ENCODE measurements at places on chromosomes 5 and 9.

DNA sequence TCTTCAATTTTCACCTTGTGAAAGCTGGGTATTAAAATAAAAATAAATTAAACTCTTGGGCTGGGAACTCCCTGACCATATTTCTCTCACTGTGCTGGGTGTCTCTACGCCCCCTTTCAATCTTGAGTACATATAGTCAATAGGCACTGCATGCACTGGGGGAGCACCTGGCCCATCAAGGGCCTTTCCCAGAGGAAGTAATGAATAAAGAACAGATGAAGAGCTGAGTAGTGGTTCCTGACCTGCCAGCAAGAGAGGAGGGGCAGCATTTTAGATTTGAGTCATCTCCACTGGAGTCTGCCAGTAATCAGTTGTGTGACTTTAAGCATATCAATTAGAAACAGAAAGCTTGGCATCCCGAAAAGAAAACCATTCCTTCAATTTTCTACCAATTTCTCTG lies 6.2 kb downstream of the MAPKAP1 start:
- DNase-seq = peak; percentile 18

- no peak for DNase-seq
These were observed 74.0 kb upstream of the RXRA start for GRCh38 chr9:134252084-134252830.

GRCh38 chr5:52682492-52682891 lies 105.2 kb upstream of the ITGA1 start:
- DNase-seq = no peak

GRCh38 chr9:130347931-130348330 lies 82.4 kb downstream of the HMCN2 start:
- DNase-seq = no peak

DNA sequence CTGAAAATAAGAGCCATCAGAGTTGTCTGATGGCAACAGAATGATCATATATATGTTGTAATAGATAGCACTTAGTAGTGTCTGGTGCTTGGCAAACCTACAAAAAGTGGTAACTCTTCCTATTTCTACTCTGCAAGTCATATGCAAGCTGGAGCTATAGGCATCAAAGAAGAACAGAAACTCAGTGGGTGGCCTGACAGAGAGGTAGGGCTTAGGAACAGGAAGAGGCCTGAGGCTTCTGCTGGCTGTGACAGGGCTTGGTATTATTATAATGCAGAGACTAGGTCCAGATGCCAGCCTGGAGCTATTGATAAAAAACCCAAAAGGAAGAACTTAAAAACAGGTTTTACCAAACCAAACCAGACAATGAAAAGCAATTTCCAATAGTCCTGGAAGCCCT lies 4.4 kb upstream of the DIAPH1 start:
- DNase-seq = no peak

DNA sequence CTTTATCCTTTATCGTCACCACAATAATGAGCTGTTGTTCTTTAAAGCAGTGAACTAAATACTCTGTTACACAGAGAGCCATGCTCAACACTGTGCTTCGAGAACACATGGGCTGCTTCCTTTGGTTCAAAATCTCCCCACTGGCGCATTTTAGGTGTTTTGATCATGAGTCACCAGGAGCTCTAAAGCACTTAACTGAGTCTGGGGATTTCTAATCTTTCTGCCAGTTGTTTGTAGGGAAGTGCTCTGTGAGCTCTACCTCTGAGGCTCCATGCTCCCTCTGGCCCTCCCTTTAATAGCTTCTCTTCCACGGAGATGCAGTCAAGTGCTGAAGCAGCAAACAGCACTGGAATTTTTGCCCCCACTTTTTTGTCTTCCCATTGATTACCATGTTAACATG lies 17.0 kb downstream of the ERAP2 start:
- DNase-seq = no peak

DNA sequence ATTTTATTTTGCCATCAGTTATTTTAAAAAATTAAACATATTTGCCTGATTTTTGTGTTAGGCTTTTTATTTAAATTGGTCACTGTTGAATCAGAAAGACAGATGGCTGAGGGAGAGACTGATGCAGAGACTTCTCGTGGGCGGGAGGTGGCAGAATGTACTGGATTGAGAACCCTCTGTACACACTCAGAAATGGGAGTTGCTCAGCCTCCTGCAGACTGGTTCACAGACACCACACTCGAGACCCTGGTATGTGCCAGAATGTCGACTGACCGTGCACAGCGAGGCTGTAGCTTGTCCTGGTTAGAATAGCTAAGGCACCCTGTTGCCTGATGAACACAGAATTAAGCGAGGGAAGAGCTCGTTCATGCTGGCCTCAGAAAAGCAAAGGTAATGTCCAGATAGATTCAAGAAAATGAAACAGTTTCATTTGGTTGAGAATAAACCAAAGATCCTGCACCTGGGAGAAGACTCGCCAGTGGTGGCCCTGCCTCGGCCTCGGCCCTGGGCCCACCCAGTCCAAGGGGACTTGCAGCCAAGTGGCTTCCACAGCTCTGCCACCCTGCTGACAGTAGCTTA lies 71.3 kb upstream of the OTULINL start:
- no peak for DNase-seq

DNA sequence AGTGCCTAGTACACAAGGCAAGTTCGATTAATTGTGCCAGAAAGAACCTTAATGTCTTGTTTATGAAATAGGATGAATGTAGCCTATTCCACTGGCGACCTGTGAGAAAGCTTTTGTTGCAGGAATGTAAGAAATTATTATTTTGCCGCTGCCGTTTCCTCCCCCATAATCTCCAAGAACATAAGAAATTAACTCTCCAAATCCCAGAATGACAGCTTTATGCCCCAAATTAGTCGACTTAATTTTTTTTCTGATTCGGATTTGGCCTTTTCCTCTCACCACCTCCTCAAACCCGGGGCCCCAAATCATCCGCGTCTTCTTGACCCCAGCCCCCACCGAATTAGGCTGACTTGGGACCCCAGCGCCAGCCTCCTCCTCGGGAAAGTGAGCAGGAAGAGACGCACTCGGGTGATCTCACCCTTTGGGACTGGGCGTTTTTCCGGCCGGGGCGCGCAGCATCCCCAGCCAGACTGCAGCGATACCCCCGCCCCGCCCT lies 682 bp upstream of the SPTAN1 start:
- DNase-seq = no peak
